ENCODE measurements at places on chromosomes 3 and 15. TPM values are rescaled to one million over a fixed set of nuclear protein-coding genes. Genes with fewer than 3 reads are reported as not detected.

DNA sequence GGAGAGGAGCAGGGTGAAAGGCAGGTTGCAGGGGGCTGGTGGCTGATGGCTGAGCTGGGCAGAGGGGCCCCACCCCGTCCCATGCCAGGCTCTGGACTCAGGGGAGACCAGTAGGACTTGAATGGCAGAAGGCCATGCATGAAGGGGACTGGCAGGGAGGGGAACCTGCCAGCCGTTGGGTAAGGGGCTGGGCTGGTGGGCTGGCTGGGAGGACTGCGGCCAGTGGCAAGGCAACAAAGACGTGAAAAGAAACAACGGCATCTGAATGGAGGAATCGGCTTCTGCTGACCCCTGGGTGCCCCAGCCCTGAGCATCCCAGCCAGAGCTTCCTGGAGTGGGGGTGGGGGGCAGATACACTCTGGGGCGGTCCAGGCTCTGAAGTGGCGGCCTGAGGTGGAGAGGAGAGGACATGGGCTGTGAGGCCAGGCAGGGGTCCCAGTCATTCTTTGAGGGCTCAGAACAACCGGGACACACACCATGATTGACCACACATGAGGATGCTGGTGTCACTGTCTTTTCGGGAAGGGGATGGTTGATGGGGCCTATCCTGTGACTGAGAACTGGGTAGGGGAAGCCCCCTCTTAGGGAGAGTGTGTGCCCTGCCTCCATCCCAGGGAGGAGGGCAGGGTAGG is 11.7 kb downstream of the GLYCTK start:
- no peak for DNase-seq

DNA sequence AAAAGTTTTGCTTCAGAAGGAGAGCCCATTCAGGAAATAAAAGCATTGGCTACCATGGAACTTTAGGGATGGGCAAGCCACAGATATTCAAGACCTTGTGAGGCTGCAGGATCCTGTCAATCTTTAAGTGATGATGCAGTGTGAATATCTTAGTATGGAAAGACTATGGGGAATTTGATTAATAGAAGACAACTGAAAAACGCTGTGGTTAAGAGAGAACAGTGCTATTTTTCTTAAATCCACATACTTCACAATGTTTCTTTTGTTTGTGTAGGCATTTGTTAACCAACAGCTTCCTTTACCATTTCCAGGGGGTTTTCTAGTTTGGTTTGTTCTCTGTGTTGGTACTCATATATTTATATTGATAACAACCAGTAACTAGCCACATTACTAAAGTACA is 90.3 kb downstream of the TMEM212 start:
- DNase-seq = no peak

DNA sequence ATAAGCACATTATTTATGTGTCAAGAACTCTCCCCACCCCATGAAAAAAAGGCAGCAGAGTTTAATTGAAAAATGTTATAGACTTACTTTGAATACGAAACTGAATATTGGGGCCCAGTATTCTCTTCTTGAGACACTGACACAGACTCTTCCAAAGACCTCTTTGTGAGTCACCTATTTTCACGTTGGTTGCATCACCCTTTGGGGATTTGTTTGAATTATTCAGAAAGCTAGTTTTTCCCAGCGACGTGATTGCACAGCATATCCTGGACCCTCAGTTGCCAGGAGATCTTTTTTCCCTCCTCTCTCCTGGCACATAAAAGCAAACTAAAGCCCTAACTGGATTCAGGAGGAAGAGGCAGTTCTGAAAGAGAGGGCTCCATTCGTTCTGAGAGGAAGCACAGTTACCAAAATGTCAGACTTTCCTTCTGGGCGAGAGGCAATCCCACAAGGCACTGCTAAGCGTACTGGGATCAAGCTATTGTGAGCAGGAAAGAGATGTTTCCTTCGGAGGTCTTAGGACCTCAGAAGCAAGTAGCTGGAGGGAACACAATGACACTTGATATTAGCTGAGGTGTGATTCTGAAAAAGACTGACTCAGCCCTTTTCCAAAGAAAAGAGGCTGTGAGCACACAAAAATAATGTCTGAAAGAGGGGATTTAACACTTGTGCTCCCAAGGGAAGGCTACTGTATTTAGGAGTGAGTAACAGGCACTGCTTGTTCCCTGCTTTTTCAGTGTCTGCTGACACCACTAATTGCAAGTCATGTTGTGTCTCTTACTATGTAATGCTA is 65.8 kb upstream of the CADPS start:
- no peak for DNase-seq

GRCh38 chr3:89042236-89042835 is 65.1 kb upstream of the EPHA3 start:
- DNase-seq = no peak

DNA sequence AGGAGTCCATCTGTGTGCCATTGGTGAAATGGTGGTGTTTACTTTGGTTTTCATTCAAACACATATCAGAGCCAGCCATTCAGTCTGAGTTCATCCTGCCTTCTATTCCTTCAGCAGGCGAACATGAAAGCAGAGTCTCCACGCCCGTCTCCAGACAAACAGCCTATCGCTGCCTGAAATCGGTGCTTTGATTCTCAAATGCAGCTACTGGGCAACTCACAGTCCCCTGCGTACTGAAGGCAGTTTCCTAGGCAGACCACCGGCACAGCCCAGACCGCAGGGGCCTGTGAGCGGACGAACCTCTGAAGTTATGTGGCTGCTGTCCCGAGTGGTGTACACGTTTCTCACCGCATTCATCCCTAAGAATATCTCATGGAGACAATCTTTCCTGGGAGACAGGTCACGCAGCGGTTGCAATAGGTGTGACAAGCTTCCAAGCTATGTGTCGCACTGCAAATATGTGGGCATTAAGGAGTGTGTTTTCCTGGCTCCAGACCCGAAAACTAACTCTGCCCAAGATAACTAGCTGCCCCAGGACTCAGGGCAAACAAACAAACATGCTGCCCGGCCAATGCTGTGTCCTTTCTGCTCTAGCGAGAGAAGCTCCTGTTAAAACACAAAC is 16.9 kb upstream of the RYR3 start:
- no peak for DNase-seq

GRCh38 chr3:42822828-42823227 is 13.6 kb downstream of the ACKR2 start:
- no peak for DNase-seq

DNA sequence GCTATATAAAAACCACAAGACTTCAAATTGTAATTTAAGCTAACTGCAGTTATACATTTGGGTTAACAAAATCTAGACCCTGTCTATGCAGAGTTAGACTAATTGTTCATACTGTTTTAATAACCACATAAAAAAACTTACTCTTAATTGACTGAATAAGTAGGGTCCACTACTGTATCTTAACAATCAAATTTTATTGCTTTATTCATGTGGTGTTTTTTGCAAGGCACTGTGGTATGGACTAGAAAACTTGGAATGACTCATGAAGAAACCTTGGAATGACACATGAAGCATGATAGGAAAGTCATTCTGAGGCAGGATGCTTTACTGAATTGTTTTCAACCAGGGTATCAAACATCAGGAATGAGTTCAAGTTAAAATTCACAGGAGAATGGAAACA is 2.3 kb downstream of the SERP1 start:
- no peak for DNase-seq

GRCh38 chr3:141302364-141303141 is 65.8 kb upstream of the ZBTB38 start:
- DNase-seq = no peak

- no peak for DNase-seq
Observed at GRCh38 chr15:39851500-39852092, 68.5 kb downstream of the GPR176 start.

DNA sequence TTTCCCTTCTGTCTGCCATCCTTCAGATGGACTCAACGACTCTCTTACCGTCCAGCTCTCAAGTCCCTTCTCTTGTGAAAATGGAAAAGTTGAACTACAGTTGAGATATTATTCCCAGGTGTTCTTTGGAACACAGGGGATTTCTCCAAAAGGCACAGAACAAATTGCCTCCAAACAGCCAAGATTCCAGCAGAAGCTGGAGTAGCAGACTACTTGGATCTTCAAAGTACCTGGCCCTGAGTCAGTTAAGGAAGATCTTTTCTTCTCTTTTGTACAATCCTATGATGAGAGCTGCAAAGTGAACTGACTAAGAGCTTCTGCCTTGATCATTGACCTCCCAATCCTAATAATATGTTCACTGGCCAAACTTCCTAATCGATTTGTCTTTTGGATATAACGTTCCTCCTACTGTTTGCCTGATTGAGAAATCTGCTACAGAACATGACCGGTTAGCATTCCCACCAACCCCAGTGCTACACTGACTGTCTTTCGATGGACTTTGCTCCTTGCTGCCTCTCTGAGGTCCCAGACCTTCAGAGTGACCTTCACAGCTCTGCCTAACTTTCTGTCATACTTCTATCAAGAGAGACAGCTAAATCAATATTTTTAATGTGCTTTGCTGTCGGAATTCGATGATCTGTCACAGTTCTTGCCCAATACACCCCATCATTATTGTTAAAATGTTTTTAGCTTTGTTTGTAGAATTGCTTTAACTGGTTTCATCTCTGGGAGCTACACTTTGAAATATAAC is 21.9 kb downstream of the PAQR9 start:
- no peak for DNase-seq

- no peak for DNase-seq
Observed at GRCh38 chr3:155370764-155371503, 77.5 kb upstream of the STRIT1 start.

- no peak for DNase-seq
Observed at GRCh38 chr3:69674752-69675151, 64.5 kb upstream of the MITF start.

DNA sequence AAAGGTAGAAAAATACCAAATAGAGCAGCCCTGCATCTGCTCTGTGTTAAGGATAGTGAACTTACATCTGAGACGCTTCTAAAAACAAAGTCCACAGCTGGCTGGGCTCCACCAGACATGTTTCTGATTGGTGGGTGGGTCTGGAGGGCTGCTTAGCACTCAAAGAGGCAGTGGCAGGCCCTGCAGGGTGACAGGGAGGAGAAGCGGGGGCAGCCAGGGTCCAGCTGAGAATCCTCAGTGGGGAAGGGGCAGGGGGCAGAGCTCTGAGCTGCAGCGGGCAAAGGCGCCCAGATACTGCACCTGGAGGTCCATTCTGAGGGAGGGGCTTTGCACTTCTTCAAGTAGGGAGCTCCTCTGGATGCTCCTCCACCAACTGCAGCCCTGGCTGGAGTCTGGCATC is 28.1 kb downstream of the PRR23E start:
- peak; percentile 5 for DNase-seq

DNA sequence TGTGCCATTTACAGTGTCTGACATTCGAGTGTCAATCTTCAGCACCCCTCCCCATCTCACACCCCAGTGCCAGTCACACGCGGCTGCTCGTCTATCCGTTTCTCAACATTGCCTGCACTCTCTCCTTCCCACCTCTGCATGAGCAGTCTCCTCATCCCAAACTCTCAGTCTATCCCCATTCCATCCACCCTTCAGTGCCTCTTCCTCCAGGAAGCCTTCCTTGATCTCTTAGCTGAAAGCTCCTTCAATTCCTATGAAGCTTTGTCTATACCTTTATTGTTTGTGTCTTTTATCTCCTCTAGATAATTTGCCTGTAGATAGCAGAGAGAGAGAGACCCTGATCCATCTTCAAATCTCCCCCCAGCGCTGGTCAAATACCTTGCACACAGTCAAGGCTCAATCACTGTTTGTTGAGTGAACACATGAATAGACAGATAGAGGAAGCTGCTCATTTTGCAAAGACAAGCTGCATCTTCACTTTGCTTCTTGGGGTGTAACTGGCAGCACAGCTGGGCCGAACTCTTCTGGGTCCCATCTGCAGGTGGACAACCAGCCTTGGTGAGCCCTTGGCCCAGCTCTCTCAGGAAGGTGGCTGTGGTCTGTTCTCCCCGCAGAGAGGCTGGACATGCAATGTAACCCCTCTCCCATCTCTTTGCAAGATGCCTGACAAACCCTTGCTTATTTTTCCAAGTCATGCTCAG is 52.8 kb downstream of the ITGA11 start:
- DNase-seq = no peak

DNA sequence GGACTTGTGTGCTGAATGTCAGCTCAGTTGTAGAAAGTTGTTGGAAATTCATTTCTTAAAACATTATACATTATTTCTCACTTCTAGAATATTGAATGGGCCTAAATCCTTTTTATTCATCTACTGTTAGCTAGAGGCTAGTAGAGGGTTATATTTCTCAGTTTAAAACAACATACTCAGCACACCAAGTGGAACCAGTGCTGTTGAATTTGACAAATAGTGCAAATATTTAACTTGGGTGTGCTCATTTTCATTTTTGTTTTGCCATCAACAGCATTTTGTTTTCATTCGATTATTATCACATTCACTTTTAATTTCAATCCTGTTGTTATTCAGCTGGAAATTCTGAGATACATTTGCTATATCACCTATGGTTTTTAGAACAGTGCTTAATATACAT is 269.4 kb upstream of the PEX5L start:
- DNase-seq = no peak

- DNase-seq = no peak
Observed at GRCh38 chr3:42892169-42892568, 13.8 kb upstream of the ZNF662 start.

DNA sequence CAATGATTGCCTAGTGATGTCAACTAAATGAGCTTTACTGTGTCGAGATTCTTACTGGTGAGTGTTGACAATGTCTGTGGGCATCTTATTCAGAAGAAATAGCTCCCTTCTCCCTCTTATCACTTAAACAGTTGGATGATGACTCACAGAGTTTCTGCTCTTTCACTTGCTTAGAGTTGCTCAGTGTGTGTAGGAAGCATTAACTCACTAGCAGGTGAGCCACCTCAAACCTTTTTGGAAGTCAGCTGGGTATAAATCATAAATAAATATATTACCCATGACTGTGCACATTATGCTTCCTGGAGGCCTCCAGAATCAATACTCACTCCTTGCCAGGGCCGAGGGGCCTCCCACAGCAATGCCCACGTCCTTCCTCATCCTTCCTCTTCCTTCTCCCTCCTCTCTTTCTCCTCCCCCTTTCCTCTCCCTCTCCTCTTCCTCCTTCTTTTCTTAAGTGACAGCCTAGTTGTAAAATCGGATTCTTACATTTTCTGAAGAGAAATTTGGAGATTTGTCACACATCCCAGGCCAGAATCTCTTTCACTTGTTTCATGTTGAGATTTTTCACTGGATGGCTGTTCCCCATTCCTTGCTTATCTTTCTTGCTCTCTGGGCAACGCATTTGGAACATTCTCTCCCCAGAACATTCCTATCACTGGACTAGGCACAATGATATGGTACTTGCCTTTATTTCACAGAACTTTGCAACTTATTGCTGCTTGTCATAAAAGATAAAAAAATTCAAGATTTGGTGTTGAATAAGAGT is 17.5 kb downstream of the SHC4 start:
- no peak for DNase-seq

- DNase-seq = no peak
Observed at GRCh38 chr3:115494826-115495225, 128.5 kb upstream of the GAP43 start.

GRCh38 chr15:58597943-58598828 is 151.3 kb downstream of the ADAM10 start:
- DNase-seq = no peak

CEMIP gene
- polyA plus RNA-seq = 3.0 TPM

ATP13A5 gene
- polyA plus RNA-seq = not detected

EAF2 gene
- polyA plus RNA-seq = 7.4 TPM

LMAN1L gene
- polyA plus RNA-seq = not detected

VGLL3 gene
- polyA plus RNA-seq = 6.7 TPM

CCR9 gene
- polyA plus RNA-seq = not detected

CCR2 gene
- polyA plus RNA-seq = 1.6 TPM

MYD88 gene
- 28.0 TPM for polyA plus RNA-seq

GUCA1C gene
- polyA plus RNA-seq = 0.24 TPM

MYL3 gene
- polyA plus RNA-seq = 29.0 TPM

MESP2 gene
- polyA plus RNA-seq = 0.51 TPM

MON1A gene
- 7.6 TPM for polyA plus RNA-seq

MRAS gene
- polyA plus RNA-seq = 31.4 TPM

SERINC4 gene
- polyA plus RNA-seq = not detected

CRYGS gene
- 8.0 TPM for polyA plus RNA-seq

LEKR1 gene
- polyA plus RNA-seq = 2.0 TPM

Data from right renal pelvis (tissue), 4 donors.